ENCODE measurements at places on chromosomes 7 and 10. TPM values are rescaled to one million over a fixed set of nuclear protein-coding genes. Genes with fewer than 3 reads are reported as not detected.

The ALOX5 gene
- polyA plus RNA-seq = 223 TPM

The PRPS1L1 gene
- polyA plus RNA-seq = not detected

The TMEM196 gene
- polyA plus RNA-seq = not detected

The FXYD4 gene
- polyA plus RNA-seq = not detected

The DRGX gene
- polyA plus RNA-seq = not detected
